Panc1 (cell line): ENCODE measurements at places on chromosomes 7 and 10.

- DNase-seq, result no peak
Measured at GRCh38 chr10:43980313-43980712, 331.6 kb upstream of the ZNF32 start.

DNA sequence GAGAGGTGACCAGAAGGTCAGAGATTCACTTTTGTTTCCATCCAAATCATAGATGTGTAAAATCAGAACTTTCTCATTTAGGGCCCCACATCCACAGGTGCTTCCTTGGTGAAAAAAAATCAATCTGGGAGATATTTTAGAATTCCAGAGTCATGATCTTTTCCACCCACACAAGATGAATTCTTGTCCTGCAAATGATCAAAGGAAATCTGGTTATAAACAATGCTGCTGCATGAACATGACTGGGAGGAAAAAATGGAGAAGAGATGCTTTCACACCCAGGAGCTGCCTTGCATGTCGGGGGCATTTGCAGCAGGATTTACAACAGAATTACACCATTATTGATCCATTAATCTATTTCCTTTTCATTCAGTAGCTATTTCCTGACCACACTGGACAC, 106.5 kb upstream of the TMEM72 start:
- DNase-seq, result no peak

- DNase-seq, result no peak
Measured at GRCh38 chr7:134630893-134631292, 15.8 kb upstream of the BPGM start.

GRCh38 chr7:15228831-15229230, 326.3 kb upstream of the DGKB start:
- DNase-seq, result no peak

DNA sequence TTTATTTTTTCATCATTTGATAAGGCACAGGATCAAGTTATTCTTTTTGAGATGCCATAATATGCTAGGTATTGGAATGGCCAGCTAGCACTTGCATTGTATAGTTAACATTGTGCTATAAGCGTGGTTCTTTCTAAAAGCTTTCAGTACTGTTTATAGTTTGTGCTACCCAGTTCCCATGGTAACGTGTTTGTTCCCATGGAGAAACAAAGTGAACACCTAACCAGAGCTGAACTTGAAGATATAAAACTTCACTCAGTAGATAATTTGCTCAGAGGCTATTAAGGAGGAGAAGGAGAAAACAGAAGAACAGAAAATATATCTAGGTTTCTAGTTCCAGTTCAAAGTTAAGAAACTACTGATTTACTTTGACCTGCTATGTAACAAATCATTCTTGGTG, 23.6 kb upstream of the ITGB8 start:
- DNase-seq, result no peak
